ENCODE measurements at places on chromosomes 2 and 18. TPM values are rescaled to one million over a fixed set of nuclear protein-coding genes. Genes with fewer than 3 reads are reported as not detected.

DNA sequence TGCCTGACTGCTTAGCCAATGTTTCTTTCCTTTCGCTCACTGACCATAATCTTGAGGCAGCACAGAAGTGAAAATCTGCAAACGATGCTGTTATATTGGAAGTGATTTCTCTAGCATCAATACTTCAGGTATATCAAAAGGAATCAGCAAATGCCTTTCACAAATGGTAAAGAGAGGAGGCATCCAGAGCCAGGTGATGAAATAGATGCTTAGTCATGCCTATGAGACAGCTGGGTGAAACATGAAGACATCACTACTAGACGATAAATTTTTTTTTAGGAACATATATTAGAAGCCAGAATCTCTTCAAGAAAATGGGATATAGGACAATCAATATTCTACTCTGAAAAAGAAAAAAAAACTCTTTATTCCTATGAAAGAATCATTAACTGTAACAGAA lies 249.2 kb upstream of the SLC39A10 start:
- H3K4me3 ChIP-seq, result no peak overlapping the region
- H3K4me1 ChIP-seq, result no peaks in the 10 kb centered on the region
- no peak for DNase-seq
- H3K36me3 ChIP-seq, result no peaks in the 10 kb centered on the region

- H3K27ac ChIP-seq, result peak overlapping the region; percentile 66
- no peak for DNase-seq
- no peak overlapping the region for H3K4me3 ChIP-seq
- peaks cover 24% of the 10 kb centered on the region for H3K4me1 ChIP-seq
- H3K27me3 ChIP-seq, result no peaks in the 10 kb centered on the region
These were observed 4.7 kb downstream of the TMEM18 start for GRCh38 chr2:672606-672905.

- peak overlapping the region; percentile 99 for H3K27ac ChIP-seq
- no peaks in the 10 kb centered on the region for H3K27me3 ChIP-seq
- H3K36me3 ChIP-seq, result no peaks in the 10 kb centered on the region
These were observed 30.6 kb upstream of the CYP1B1 start for GRCh38 chr2:38106405-38107094.

GRCh38 chr18:23738151-23738550 lies 48.9 kb downstream of the LAMA3 start:
- no peak overlapping the region for H3K27ac ChIP-seq
- H3K27me3 ChIP-seq, result no peaks in the 10 kb centered on the region
- DNase-seq, result no peak

DNA sequence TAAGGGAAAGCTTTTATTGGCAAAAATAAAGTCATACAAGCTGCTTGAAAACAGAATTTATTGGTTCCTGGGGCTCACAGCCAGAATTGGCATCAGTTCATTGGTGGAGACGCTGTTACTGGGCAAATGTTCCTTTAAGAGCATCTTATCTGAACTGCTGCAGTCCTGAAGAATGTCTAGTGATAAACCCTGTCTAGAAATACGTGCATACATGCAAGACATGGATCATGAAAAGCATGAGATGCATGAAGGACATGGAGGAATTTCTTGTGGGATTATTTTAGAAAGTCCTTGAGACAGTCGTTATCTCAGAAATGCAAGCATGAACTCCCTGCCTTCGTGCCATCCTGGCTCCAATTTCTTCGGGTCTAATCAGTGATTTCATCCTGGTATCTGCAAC lies 32.5 kb upstream of the FHOD3 start:
- H3K27ac ChIP-seq, result no peak overlapping the region
- H3K4me1 ChIP-seq, result no peaks in the 10 kb centered on the region
- H3K36me3 ChIP-seq, result no peaks in the 10 kb centered on the region
- no peak overlapping the region for H3K4me3 ChIP-seq
- DNase-seq, result no peak
- no peaks in the 10 kb centered on the region for H3K27me3 ChIP-seq

- H3K4me3 ChIP-seq, result no peak overlapping the region
- peaks cover 27% of the 10 kb centered on the region for H3K4me1 ChIP-seq
- H3K27ac ChIP-seq, result peak overlapping the region; percentile 74
- no peaks in the 10 kb centered on the region for H3K27me3 ChIP-seq
- DNase-seq, result no peak
These were observed 44.3 kb upstream of the EHBP1 start for GRCh38 chr2:62661263-62661635.

GRCh38 chr18:72541871-72542332 lies 2.2 kb downstream of the CBLN2 start:
- no peaks in the 10 kb centered on the region for H3K36me3 ChIP-seq
- peak; percentile 79 for DNase-seq
- peaks cover 5% of the 10 kb centered on the region for H3K4me1 ChIP-seq
- H3K27me3 ChIP-seq, result peaks cover 34% of the 10 kb centered on the region

DNA sequence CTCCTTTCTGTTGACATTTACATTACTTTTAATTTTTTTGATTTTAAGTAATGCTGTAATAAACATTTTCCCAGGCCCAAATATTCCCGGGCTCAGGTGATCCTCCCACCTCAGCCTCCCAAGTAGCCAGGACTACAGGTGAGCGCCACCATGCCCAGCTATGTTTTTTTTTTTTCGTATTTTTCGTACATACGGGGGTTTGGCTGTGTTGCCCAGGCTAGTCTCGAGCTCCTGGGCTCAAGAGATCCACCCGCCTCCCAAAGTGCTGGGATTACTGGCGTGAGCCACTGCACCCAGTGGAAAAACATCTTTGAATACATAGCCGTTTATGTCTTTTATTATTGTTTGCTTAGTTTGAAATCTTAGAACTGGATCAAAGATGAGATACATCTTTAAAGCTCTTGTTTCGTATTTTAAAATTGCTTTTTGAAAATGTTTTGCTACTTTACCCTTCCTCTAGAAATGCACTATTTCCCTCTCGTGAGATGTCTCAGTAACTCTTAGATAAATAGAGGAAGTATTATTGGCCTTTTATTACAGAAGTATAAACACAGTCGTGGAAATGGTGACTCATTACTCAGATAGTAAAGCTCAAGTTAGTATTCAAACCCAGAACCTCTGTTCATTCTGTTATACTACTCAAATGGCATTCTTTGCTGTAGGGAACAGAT lies 2.4 kb downstream of the SMCHD1 start:
- H3K27me3 ChIP-seq, result no peaks in the 10 kb centered on the region
- H3K4me3 ChIP-seq, result peak overlapping the region; percentile 95
- no peak for DNase-seq
- H3K4me1 ChIP-seq, result peaks cover 6% of the 10 kb centered on the region
- no peaks in the 10 kb centered on the region for H3K36me3 ChIP-seq
- H3K27ac ChIP-seq, result no peak overlapping the region

GRCh38 chr2:201007584-201007998 lies 44.1 kb upstream of the ORC2 start:
- no peak overlapping the region for H3K4me3 ChIP-seq
- no peak overlapping the region for H3K27ac ChIP-seq
- DNase-seq, result no peak
- H3K27me3 ChIP-seq, result no peaks in the 10 kb centered on the region
- peaks cover 38% of the 10 kb centered on the region for H3K36me3 ChIP-seq

DNA sequence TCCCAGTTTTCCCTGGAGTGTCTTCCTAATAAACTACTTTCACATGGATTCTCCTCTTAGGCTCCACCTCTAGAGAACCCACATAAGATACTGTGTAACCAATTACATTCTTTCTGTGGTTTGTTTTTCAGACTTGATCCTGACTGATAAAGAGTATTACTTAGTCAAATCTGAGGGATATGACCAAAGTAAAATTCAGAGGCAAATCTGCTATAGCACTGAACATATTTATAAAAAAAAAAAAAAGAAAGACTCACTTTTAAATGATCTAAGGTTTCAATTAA lies 13.9 kb downstream of the CKAP2L start:
- no peak overlapping the region for H3K4me3 ChIP-seq
- no peak overlapping the region for H3K27ac ChIP-seq
- no peak for DNase-seq
- H3K36me3 ChIP-seq, result peaks cover 41% of the 10 kb centered on the region

DNA sequence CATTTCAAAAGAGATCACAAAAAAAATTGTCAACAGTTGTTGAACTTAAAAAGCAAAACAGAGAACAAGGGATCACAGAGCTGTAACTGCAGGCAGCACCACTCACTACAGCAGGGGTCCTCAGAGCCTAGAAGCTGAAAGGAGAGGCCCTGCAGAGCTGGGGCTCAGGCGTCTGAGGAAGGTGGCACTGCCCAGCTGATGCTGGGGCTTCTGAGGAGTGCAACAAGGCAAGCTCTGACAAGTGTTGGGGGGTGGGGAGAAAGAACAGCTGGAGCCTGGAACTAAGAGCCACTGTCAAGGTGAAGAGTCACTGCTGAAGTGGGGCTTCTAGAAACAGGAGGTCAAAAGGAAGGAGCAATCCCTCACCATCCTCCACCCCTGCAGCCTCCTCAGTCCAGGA lies 46.2 kb downstream of the FTCDNL1 start:
- no peak for DNase-seq
- H3K4me1 ChIP-seq, result no peaks in the 10 kb centered on the region
- H3K27ac ChIP-seq, result no peak overlapping the region
- no peak overlapping the region for H3K4me3 ChIP-seq
- H3K36me3 ChIP-seq, result no peaks in the 10 kb centered on the region

GRCh38 chr2:159592441-159592840 lies 23.9 kb downstream of the BAZ2B start:
- no peaks in the 10 kb centered on the region for H3K36me3 ChIP-seq
- no peak overlapping the region for H3K4me3 ChIP-seq
- H3K27me3 ChIP-seq, result no peaks in the 10 kb centered on the region
- H3K27ac ChIP-seq, result no peak overlapping the region
- DNase-seq, result no peak

DNA sequence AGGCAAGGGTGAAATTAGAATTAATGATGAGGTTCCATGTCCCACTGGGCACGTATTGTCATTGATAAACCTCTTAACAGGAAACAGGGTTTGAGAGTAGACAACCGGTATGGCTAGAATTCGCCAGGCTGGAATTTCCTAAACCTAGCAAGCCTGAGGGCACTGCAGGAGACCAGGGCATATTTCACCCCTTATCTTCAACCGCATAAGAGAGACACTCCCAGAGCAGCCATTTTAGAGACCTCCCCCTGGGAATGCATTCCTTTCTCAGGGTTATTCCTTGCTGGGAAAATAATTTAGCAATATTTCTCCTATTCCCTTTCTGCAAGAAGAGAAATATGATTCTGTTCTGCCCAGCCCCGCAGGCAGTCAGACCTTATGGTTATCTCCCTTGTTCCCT lies 334.6 kb upstream of the LYPD1 start:
- H3K4me3 ChIP-seq, result no peak overlapping the region
- H3K27me3 ChIP-seq, result no peaks in the 10 kb centered on the region
- no peak overlapping the region for H3K27ac ChIP-seq
- no peaks in the 10 kb centered on the region for H3K4me1 ChIP-seq
- DNase-seq, result no peak
- no peaks in the 10 kb centered on the region for H3K36me3 ChIP-seq

DNA sequence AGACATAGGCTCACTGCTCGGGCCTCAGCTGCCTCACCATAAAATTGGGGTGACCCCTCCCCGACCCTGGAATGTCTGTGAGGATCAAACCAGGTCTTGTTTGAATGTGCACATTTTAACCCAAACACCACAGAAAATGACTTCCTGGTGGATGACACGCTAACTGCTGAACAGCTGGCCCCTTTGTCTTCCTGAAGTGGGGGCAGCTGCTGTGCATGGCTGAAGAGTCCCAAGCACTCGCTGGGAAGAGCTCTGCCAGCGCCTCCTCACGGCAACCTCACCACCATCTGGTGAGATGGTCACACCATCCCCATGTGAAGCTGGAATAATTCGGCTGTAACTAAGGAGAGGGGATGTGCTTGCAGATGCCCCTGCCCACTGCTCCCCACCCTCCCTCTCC lies 34.0 kb downstream of the AQP12A start:
- H3K27ac ChIP-seq, result no peak overlapping the region
- DNase-seq, result no peak
- no peak overlapping the region for H3K4me3 ChIP-seq
- no peaks in the 10 kb centered on the region for H3K36me3 ChIP-seq
- no peaks in the 10 kb centered on the region for H3K27me3 ChIP-seq

- DNase-seq, result no peak
- no peaks in the 10 kb centered on the region for H3K36me3 ChIP-seq
- H3K27me3 ChIP-seq, result no peaks in the 10 kb centered on the region
- no peaks in the 10 kb centered on the region for H3K4me1 ChIP-seq
These were observed 143.4 kb downstream of the MGAT5 start for GRCh38 chr2:134397146-134397896.

DNA sequence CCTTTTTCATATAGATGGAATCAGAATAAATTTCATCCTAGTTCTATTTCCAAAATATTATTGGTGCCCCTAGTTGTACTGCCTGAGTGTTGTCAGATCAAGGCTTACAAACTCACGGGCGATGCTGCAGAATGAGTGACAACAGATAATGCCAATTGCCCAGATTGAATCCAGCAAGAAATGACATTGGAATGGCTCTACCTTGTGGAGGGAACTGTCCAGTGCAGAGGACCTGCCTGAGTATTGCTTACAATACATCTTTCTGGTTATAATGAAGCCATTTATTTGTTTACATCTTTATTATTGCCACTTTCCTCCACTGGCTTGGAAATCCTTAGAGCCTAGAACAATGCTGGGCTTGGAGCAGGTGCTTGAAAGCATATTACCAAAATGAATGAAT lies 7.8 kb upstream of the IL1R2 start:
- H3K27me3 ChIP-seq, result no peaks in the 10 kb centered on the region
- DNase-seq, result peak; percentile 33
- no peak overlapping the region for H3K27ac ChIP-seq
- peaks cover 2% of the 10 kb centered on the region for H3K4me1 ChIP-seq

DNA sequence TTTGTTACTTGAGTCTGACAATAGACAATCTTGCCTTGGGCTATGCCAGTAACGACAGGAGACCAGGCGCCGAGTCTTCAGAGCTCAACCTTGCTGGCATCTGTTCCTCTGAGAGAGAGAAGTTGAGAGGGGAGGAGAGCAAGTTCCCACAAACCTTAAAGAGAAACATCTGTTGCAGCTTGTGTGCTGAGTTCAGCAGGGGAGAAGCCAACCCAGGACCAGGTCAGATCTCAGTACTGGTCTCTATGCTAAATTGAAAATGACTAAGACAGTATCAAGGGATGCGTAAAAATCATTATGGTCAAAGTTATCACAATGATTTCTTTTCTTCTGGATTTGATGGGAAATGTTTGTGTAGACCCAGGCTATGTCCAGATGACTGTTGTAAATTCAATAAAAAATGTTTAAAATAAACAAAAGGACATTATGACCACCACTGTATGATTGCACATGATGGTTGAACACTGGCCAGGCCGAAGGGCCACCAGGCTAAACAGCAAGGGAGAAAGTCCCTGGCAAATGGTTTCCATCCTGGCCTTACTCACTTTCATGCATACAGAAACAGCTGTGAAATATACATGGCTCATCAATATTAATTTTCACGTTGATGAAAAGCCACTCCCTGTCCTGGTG lies 100.3 kb upstream of the PMAIP1 start:
- H3K4me1 ChIP-seq, result peaks cover 5% of the 10 kb centered on the region
- H3K27ac ChIP-seq, result peak overlapping the region; percentile 44
- H3K27me3 ChIP-seq, result no peaks in the 10 kb centered on the region
- no peak overlapping the region for H3K4me3 ChIP-seq
- no peaks in the 10 kb centered on the region for H3K36me3 ChIP-seq

GRCh38 chr2:207828361-207829057 lies 58.8 kb upstream of the FZD5 start:
- H3K4me1 ChIP-seq, result no peaks in the 10 kb centered on the region
- no peak overlapping the region for H3K27ac ChIP-seq
- DNase-seq, result no peak

The SFT2D3 gene
- polyA plus RNA-seq, result 3.9 TPM

The ELOA2 gene
- not detected for polyA plus RNA-seq

The LIPG gene
- 3.2 TPM for polyA plus RNA-seq

The RNF181 gene
- polyA plus RNA-seq, result 312 TPM

The UGT1A6 gene
- not detected for polyA plus RNA-seq

The SLC4A1AP gene
- 9.4 TPM for polyA plus RNA-seq

Data from SK-N-SH (cell line).